ENCODE measurements at places on chromosomes 6 and 20.

- DNase-seq = no peak
Observed at GRCh38 chr20:58071298-58071697, 157.2 kb downstream of the ANKRD60 start.

DNA sequence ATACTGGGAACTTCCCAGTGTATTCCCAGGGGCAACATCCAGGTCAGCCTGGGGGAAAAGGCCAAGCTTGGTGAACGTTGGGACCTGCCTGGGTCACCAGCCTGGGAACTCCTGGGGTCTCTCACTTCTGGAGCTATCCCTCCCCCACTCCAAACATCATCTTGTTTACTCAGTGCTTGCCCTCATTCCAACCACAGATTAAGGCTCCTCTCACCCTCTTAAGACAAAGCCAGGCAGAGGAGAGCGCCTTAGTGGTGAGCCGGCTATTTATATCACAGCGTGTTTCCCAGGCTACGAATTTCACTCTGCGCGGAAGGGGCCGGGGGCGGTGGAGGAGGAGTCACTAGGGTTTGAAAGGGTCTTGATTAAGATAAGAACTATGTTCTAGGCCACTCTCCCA is 12.1 kb downstream of the PRPH2 start:
- no peak for DNase-seq

DNA sequence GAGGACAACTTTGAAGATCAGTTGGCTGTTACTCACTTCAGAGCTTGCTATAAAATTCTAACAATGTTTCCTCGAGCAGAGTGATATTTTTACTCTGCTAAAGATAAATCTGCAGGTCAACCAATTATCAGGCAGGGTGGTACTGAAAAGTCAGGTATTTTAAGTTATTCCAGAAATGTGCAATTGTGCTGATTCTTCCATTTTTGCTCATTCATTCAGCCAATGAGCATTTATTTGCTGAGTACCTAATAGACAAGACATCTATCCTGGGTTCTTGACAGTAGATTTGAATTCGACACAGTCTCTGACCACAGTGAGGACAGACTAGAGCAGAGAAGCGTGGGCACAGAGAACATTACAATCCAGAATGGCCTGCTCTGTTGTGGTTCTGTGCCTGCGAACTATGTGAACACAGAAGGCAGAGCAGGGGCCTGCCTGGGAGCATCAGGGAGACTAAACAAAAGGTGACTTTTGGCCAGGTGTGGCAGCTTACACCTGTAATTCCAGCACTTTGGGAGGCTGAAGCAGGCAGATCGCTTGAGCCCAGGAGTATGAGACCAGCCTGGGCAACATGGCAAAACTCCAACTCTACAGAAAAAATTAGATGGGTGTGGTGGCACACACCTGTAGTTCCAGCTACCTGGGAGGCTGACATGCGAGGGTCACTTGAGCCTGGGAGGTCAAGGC is 14.8 kb downstream of the TPMT start:
- DNase-seq = no peak

GRCh38 chr20:58515233-58516212 is at the start of gene APCDD1L:
Gene APCDD1L (minus strand): TSS chr20:58515399. CDS start chr20:58514707, 692 bp downstream.
- no peak for DNase-seq

GRCh38 chr6:131331873-131332781 is 196.9 kb downstream of the AKAP7 start:
- DNase-seq = no peak

DNA sequence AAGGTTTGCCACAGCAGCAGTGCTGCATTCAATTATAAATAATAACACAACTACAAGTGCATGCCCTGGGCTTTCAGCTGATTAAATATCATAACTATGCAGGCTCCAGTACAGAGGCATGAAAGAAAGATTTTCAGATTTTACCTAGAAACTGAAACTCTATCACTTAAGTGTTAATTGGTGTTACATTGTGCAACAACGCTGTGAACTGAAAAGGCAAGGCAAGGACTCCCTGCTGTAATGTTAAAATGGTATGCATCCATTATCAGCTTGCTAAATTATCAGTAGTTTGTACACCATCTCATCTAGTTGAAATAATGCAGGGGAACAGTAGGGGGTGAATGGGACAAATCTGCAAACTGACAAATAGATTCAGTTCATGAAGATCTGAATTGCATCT is 976.7 kb upstream of the MANEA start:
- DNase-seq = no peak

GRCh38 chr20:16865406-16865805 is 117.2 kb downstream of the OTOR start:
- DNase-seq = no peak

DNA sequence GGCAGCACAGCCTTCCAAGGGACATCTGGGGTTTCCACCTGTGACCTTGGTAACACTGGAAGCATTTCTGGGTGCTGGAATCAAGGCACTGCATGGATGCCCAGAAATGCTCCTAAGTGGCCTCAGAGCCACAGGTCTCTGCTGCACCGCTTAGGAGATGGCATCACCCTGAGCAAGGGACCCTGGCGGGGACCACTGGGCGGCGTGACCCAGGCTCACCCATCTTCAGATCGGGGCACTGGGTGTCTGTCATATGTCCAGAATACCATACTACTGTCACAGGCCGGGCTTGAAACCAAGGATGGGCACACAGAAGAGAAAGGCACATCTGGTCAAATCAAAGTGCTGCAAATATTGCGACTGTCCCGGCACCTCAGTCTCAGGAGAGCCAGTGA is 45.9 kb downstream of the SSR1 start:
- no peak for DNase-seq

DNA sequence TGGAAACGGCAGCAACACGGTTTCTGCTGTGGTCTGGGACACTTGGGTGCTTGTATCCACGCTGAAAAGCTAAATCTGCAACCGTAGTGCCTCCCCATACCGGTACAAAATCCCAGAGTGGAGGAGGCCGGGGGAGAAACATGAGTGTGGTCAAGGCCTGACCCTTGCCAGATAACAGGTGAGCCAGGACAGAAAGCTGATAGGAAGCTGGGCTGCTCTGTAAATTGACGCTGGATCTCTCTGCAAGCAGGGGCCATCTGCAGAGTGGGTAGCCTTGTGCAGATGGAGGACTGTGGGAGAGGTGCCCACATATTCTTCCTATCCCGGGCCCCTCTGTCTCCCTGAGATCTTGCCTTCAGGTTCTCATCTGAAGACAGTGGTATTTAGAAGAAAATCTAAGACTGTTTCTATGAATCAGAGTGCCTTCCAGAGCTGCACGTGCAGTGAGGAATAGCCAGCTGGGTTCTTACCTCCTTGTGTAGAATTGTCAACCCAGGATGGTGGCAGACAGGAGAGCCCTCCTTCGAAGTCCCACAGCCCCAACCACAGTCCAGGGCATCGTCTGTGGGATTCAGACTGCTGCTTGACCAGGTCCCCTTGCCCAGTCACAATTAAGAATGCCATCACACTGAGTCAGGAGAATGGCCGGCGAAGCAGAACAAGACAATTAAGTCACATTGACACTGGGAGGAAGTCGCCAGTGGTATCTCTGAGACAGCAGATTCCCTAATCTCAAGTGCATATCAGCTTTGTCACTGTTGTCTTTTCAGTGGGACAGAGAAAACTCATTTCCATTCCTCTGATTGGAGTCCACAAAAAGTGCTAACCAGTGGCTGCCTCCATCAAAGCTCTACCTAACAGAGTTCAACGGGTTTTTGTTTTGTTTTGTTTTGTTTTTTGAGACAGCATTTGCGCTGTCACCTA is 100.0 kb upstream of the RIPOR2 start:
- DNase-seq = peak; percentile 94

DNA sequence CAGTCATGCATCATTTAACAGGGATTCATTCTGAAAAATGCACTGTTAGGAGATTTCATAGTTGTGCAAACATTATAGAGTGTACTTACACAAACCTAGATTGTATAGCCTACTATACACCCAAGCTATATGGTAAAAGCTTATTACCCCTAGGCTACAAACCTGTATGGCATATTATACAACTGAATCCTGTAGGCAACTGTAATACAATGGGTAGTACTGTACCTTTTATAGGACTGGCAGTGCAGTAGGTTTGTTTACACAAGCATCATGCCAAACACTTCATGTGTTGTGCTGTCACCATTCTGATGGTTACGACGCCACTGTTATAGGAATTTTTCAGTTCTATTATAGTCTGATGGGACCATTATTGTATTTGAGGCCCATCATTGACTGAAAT is 39.3 kb upstream of the KHDC1 start:
- DNase-seq = no peak

- peak; percentile 59 for DNase-seq
Observed at GRCh38 chr20:12207875-12208274, 290.2 kb downstream of the BTBD3 start.

DNA sequence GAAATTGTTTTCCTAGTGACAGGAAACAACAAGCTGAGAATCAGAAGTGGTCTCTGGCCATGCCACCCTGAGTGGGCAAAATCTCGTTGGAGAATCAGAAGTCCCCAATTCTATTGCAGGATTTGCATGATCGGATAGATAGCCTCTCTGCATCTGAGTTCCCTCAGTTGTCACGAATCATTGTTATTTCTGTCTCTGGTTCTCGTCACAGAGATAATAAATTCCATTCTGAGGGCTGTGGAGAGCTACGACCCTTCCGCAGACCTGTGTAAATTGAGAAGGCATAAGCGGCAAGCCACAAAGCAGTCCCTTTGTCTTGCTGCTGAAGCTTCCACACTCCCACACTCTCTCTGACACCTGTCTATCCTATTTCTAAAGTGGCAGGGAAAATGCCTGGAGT is 102.4 kb upstream of the CNR1 start:
- DNase-seq = no peak

DNA sequence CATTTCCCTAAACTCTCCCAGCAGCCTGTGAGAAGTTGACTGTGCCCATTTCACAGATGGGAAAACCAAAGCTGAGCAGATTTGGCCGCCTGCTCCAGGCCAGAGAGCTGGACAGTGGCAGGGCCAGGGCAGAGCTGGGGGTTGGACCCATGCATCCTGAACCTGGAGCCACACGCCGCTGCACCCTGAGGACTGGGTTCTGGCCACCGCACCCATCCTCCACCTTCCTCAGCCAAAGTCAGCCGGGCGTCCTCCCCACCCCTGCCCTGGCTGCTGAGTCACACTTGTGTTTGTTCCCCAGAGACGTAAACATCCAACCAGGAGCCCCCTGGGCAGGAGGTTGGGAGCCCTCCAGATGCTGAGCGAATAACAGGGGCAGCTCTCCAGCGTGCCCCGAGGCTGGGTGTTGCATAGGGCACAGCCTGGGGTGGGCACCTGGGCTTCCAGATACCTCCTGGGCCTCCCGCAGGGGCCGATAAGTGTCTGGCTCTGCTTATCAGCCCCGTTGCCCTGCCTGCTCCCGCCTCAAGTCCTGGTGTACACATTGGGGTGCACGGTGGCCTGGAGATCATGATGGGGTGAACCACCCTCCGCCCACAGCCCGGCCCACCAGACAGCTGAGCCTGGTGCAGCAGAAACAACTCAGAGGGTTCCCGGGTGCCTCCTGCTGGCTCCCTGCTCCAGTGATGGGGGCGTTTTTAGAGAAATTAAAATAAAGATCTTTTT is 23.8 kb downstream of the RBM38 start:
- DNase-seq = peak; percentile 97

- no peak for DNase-seq
Observed at GRCh38 chr20:4516876-4517275, 204.8 kb upstream of the PRND start.

GRCh38 chr20:53943522-53944291 is 126.7 kb downstream of the BCAS1 start:
- DNase-seq = peak; percentile 79

Measured in hematopoietic multipotent progenitor cell treated with erythropoietin and hydrocortisone succinate and interleukin-3 and kit ligand, for 4 days (in vitro differentiated cells).